ENCODE measurements at places on chromosomes 7 and 10. TPM values are rescaled to one million over a fixed set of nuclear protein-coding genes. Genes with fewer than 3 reads are reported as not detected.
A peak's percentile ranks its signal among the peaks of the same experiment; 100 is the strongest.

DNA sequence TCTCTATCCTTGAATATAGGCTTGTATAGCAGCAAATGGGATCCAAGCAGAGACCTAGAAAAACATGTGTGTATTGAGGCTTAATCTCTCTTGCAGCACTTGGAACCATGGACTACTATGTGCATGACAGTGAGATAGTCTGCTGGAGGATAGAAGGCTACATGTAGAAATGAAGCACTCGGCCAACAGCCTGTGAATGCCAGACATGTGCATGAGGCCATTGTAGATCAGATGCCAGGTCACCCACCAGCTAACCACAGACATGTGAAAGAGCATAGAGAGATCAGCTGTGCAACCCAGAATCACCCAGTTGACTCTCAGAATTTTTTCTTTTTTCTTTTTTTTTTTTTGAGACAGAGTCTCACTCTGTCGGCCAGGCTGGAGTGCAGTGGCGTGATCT, 90.9 kb downstream of the NT5C2 start:
- no peak for DNase-seq

GRCh38 chr10:6778992-6779701, 199.1 kb upstream of the PRKCQ start:
- DNase-seq = no peak

GRCh38 chr10:110420401-110421193, 77.1 kb upstream of the DUSP5 start:
- DNase-seq = no peak

The ZNF117 gene
- 10.2 TPM for total RNA-seq

- no peak for DNase-seq
These were observed 2.1 kb downstream of the CADPS2 start for GRCh38 chr7:122884186-122884585.

DNA sequence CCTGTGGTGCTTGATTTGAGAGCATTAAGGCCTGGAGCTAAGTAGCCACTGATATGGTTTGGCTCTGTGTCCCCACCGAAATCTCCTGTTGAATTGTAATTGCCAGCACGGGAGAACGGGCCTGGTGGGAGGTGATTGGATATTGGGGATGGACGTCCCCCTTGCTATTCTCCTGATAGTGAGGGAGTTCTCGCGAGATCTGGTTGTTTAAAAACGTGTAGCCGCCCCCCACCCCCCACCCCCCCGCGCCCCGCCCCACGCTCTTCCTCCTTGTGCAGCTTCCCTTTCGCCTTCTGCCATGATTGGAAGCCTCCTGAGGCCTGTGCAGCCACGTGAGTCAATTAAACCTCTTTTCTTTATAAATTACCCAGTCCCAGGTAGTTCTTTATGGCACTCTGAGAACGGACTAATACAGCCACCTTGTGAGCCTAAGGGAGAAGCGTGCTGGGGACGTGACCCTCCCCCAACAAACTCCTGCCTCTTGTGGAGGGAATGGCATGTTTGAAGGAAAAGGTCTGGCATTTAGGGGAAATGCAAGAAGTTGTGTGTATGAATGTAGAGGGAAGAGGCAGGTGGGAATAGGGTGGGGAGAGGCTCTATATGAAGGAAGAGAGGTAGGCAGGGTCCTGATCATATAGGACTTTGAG, 118.0 kb upstream of the KMT2C start:
- DNase-seq = no peak

- no peak for DNase-seq
These were observed 4.4 kb downstream of the PSPH start for GRCh38 chr7:56046721-56047445.

The MRPS24 gene
- 148 TPM for total RNA-seq

GRCh38 chr10:33553748-33554571, 219.5 kb upstream of the NRP1 start:
- DNase-seq = no peak

- DNase-seq = no peak
These were observed 165.8 kb downstream of the CACNB2 start for GRCh38 chr10:18306031-18306430.

- no peak for DNase-seq
These were observed 156.1 kb downstream of the DKK1 start for GRCh38 chr10:52469970-52470705.

The GIMAP5 gene
- total RNA-seq = 17.2 TPM

DNA sequence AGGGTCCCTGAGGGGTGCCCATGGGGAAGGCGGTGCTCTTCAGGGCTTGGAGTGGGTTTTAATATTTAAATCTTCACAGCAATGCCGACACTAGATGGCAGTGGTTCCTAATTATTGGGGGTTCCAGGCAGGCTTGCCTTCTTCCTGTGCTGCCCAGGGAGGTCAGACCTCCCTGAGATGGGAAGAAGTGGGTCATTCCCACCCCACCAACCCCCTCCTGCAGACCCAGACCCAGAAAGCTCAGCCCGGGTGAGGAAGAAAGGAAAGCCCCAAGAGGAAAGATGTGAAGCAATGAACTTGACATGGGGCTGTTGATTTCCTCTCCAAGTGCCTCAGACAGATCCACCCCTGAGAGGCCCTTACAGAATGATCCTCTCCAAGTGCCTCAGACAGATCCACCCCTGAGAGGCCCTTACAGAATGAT, 85.1 kb upstream of the LANCL2 start:
- DNase-seq = no peak

DNA sequence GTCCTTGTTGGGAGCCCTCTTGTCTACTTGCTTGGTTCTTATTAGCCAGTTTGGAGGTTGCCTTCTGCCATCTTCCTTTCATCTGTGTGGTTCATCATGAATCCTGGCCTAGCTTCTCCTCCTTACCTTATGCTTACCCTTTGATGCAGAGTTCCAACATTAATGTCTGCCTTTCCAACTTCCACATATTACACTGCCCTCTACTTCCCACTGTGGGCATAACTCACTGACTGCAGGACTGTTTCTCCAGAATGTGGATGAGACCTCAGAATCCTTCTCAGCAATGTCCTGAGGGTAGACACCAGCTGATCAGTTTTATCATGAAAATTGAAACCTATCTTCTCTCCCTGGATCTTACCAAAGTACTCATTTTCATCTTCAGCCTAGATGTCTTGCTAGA, 491.0 kb downstream of the LRMDA start:
- no peak for DNase-seq

GRCh38 chr7:120724448-120724847, 133.5 kb downstream of the TSPAN12 start:
- no peak for DNase-seq

The BCAP29 gene
- total RNA-seq = 173 TPM

GRCh38 chr7:24757353-24758275, at the start of gene GSDME:
TSS of gene GSDME (minus strand) at chr7:24757464. CDS start at chr7:24749774, 7,690 bp downstream.
- DNase-seq = peak; percentile 77

GRCh38 chr10:78278058-78278404, 244.4 kb downstream of the RPS24 start:
- DNase-seq = peak; percentile 79

The OPN1SW gene
- total RNA-seq = not detected

- no peak for DNase-seq
These were observed 22.5 kb upstream of the CHRM2 start for GRCh38 chr7:136845899-136846465.

The ACHE gene
- 7.2 TPM for total RNA-seq

GRCh38 chr7:585229-585711, 65.6 kb upstream of the PDGFA start:
- no peak for DNase-seq

DNA sequence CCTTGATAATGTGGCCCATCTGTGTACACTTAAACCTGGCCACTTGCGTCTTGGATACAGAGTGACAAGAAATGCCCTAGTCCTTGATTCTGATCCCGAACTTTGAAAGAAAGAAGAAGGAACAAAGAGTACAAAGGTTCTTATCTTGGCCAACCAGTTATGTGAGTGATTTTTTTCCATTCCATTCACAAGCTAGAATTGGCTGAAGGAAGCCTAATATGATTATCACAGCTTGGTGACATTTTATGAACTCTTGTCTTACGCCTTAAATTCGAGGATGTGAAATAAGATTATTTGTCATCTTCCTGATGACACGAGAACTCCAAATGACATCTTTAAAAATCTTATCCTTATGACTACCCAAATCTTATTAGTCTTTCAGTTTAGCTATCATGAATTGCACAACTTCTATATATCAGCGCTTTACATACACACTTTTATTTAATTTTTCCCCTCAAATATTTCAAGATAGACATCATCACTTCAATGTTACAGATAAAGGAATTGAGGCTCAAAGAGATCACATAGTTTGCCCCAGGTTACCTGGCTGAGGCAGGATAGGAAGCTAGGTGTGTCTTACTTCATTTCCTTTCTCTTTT, 13.0 kb upstream of the SP4 start:
- no peak for DNase-seq

GRCh38 chr7:90266808-90267207, 21.8 kb downstream of the CFAP69 start:
- DNase-seq = no peak

DNA sequence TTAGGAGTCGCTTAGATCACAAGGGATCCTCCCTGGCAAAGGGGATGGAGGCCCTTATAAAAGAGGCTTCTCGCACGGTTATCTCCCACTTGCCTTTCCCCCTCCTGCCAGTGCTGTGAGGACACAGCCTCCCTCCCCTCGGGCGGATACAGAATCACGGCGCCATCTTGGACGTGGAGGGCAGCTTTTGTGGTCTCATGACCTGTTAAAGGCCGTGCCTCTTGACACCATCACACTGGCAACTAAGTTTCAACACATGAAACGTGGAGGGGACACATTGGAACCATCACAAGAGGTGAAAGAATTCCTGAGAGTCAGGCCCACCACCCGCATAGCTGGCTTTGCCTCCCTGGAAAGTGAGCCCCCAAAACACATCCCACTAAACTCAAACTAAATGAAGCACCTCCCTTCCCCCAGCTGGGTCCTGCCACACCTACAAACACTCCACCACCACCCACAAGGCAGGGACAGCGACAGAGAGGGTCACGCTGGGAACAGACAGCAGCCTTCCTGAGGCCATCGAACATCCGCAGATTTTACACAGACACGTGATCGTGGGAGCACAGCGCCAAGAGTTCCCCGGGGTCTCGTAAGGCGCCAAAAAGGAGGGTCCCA, 110.6 kb downstream of the TCERG1L start:
- peak; percentile 40 for DNase-seq

DNA sequence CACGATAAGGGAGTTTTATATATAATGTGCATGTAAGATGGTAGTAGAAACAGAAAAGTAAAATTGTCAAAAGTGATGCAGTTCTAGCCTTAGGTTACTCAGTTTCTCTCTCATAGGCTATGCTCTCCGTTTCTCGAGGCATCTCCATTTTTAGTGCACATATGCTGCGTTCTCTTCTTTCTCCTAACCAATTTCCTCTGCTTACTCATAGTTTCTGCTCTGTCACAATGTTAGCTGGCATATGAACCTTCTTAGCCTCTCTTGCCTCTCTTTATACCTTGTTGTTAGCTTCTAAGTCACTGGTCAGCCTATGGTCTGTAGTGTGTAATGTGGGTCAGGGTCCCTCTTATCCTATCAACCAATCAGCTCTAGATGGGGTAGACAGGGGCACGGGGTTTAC, 280.6 kb upstream of the ETV1 start:
- no peak for DNase-seq

The AZGP1 gene
- 17.1 TPM for total RNA-seq

GRCh38 chr10:93560541-93560940, 5.9 kb upstream of the FFAR4 start:
- DNase-seq = peak; percentile 36

DNA sequence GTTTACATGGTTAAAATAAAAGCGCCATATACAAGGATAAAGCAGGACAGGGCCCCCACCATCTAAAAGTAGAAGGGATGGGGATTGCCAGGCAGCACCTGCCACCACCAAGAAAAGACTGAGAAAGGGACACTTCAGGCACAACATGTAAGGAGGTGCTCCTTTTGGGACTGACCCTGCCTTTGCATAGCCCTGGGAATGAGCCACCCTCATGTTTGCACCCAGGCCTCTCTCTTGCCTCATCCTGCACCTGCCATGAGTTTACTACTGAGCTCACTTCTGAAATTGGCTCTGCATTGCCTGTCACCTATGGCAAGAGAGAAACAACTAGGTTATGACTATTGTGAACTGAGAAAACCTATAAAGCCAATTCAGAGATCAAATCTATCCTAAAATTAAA, 489.7 kb downstream of the KCNMA1 start:
- DNase-seq = no peak

DNA sequence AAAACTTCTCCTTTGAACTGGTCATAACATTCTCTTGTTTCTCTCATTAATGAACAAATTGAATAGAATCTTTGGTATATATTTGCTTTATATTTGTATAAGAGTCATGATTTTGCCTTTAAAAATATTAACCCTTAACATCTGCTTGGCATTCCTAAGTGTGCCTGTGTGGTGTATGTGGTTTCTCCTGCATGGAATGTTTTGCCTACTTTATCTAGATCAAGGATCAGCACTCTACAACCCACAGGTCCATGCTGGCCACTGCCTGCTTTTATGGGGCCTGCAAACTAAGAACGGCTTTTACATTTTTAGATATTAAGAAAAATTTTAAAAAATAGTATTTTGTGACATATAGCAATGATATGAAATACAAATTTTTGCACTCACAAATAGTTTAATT, 4.3 kb upstream of the LAMB4 start:
- DNase-seq = no peak

DNA sequence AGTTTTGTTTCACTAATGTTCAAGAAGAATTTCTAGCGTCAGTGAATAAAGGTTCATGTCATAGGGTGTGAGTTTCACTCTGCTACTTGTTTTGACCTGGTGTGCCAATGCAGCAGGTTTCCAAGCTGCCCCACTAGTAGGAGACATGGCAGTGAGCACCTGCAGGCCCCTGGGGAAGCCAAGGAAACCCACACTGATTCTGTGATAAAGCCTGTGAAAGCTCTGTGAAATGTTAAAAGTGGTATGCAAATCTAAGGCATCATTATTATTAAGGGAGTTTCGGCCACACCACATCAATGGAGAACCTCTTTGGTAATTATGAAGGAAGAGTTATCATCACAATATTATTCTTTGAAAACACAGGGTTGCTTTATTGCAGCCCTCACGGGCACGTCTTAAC, 46.4 kb downstream of the ABCB5 start:
- no peak for DNase-seq

The FBXL15 gene
- 51.3 TPM for total RNA-seq

The NPFFR1 gene
- total RNA-seq = under 0.01 TPM

DNA sequence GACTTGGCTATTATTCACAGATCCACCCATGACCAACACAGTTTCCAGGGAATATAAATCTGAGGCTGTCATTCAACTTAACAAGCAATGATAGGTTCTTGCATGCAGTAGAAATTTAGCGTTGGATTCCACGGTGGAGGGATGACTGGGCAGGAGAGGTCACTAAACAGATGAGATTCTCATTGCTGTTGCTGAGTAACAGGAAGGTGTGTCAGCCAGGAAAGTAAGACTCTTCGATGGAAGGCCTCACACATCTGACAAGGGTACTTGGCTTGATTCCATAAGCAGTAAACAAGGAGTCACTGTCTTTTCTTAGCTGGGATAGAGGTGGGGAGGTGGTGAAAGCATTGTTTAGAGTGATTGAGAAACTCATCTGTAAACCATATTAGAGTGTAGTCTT, 1152.0 kb downstream of the SORCS3 start:
- no peak for DNase-seq

GRCh38 chr10:132708936-132709335, 77.0 kb downstream of the NKX6-2 start:
- peak; percentile 40 for DNase-seq

Measured in sigmoid colon (tissue), 7 donors.